ENCODE measurements at places on chromosomes 7 and 10. TPM values are rescaled to one million over a fixed set of nuclear protein-coding genes. Genes with fewer than 3 reads are reported as not detected.

The SFTPD gene
- total RNA-seq = not detected

The FOXK1 gene
- 12.8 TPM for total RNA-seq

- no peak for DNase-seq
These were observed 70.1 kb downstream of the ADCY1 start for GRCh38 chr7:45644237-45644636.

- DNase-seq = no peak
These were observed 4.6 kb downstream of the PSD start for GRCh38 chr10:102413806-102414561.

The ITIH5 gene
- 0.29 TPM for total RNA-seq

GRCh38 chr7:143512488-143513340 lies 35.0 kb downstream of the TAS2R41 start:
- DNase-seq = no peak

Measured in H4 (cell line).